Skin of body (tissue), 3 donors: ENCODE measurements at places on chromosomes 2 and 18.
A peak's percentile ranks its signal among the peaks of the same experiment; 100 is the strongest.

DNA sequence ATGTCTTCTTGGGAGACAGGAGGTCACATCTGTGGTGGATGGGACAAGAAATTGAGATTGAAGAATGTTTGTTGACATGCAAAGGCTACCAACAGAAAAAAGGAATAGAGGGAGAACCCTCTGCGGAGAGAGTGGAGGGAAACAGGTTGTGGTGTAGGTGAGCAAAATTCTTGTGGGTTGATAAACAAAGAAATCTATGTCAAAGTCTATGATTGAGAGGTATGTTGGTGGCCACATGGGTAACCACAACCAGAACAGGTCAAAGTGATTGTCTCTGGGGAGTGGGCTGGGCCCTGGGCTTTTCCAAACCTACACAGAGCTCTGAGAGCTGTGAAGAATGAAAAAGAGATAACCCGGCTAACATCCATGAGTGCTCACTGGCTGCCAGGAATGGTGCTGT is 62.8 kb upstream of the NCK2 start:
- DNase-seq = no peak

DNA sequence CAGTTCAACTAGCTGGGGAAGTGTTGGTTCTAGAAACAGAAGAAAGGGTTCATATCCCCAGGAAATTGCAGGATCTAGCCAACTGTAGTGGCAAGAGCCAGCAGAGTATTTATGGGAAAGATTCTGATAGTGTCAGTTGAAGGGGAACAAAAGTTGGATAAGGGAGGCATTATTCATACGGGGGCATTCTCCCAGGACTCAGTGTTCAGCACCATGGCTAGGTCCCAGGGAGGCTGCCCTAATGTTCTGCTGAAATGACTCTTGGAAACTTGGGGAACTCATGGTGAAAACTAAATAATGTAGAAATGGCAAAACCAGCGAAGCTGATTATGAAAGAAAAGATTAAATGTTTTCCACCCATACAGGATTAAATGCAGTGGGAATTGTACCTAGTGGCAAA is 543.7 kb downstream of the TRIB2 start:
- no peak for DNase-seq

DNA sequence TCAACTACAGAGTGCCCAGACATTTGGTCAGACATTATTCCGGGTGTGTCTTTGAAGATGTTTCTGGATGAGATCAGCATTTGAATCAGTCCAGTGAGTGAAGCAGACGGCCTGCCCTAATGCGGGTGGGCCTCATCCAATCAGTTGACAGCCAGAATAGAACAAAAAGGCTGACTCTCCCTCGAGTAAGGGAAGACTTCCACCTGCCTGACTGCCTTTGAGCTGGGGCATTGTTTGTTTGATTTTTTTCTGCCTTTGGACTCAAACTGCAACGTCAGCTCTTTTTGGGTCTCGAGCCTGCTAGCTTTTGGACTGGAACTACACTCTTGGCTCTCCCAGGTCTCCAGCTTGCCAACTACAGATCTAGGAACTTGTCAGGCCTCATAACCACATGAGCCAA is 111.7 kb upstream of the AGAP1 start:
- peak; percentile 68 for DNase-seq

GRCh38 chr2:223113161-223113560 is 61.2 kb downstream of the KCNE4 start:
- DNase-seq = no peak

DNA sequence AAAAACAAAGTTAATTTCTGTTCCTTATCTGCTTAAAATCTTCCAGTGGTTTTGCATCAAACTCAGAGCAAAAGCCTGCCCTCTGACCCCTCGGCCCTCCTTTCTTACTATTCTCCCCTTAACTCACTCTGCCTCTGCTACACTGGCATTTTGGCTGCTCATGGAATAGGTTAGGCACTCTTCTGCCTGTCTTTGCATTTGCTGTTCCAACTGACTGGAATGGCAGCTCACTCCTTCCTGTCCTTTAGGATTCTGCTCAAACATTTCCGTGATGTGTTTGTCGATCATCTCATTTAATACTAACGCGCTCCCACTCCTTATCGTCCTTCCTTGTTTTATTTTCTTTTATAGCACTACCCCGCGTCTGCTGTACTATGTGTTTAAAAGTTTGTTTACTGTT is 815 bp downstream of the CEBPZ start:
- no peak for DNase-seq

GRCh38 chr2:11661891-11662435 is 8.0 kb downstream of the NTSR2 start:
- no peak for DNase-seq

GRCh38 chr18:55953326-55953725 is 365.3 kb upstream of the TCF4 start:
- no peak for DNase-seq

DNA sequence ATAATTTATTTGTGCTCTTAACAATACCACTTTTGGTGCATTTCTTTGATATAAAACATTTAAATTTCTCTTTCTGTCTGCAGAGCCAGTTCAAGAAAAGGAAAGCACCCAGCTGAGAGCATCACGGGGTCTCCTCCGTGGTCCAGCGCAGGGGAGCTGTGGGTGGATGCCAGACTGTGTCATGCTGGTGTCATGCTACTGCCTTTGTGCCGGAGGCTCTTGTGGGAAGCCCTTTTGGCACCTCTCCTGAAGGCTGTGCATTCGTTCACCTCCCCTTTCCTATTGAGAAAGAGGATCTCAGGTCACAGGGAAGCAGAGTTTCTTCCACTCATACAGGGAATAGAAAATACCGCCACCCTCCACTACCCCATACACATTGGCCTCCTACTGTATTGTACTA is 450.4 kb downstream of the GALR1 start:
- DNase-seq = no peak

- no peak for DNase-seq
Measured at GRCh38 chr2:75076088-75076487, 117.6 kb downstream of the POLE4 start.

- DNase-seq = no peak
Measured at GRCh38 chr2:218981881-218982585, 3.0 kb downstream of the FEV start.
